ENCODE measurements at places on chromosomes 6 and 20.

GRCh38 chr6:110140650-110141049, 38.8 kb downstream of the WASF1 start:
- DNase-seq, result peak; percentile 50

DNA sequence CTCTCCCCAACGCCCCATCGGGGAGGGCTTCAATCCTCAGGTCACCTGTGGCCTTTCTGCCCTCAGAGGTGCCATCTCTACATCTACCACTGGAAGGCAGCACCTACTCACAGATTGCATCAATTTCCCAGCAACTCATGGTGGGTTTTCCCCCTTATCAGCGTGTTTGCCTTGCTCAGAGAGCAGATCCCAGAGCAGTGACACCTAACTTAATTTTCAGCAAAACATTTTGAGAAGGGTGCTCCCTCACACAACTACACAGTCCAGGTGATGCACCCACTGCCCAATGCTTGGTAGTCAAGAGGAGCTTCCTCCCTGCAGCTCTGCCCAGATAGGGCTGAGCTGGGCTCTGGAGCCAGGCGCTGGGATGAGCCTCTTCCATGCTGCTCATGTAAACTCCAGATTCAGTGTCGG, 48.2 kb downstream of the PLG start:
- no peak for DNase-seq

- no peak for DNase-seq
Measured at GRCh38 chr6:142857233-142857761, 87.7 kb downstream of the HIVEP2 start.

GRCh38 chr6:14270925-14271788, 153.6 kb downstream of the CD83 start:
- DNase-seq, result peak; percentile 99

DNA sequence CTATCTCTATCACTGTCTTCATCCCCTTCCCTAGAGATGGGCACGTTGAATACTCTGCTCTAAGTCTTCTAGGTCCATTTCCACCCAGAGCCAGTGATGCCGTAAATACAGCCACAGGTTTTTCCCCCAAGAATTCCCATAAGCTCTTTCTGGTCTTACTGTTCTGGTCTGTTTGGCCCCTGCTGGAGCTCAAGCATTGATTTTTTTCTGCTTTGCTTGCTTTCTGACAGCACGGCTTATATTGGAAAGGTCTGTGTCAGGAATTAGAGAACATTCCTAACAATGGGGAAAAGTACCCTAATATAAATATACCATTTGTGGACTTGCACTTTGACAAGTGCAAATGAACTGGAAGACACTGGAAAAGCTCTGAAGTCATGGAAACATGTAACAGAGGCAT, 302.6 kb downstream of the TSHZ2 start:
- DNase-seq, result no peak

DNA sequence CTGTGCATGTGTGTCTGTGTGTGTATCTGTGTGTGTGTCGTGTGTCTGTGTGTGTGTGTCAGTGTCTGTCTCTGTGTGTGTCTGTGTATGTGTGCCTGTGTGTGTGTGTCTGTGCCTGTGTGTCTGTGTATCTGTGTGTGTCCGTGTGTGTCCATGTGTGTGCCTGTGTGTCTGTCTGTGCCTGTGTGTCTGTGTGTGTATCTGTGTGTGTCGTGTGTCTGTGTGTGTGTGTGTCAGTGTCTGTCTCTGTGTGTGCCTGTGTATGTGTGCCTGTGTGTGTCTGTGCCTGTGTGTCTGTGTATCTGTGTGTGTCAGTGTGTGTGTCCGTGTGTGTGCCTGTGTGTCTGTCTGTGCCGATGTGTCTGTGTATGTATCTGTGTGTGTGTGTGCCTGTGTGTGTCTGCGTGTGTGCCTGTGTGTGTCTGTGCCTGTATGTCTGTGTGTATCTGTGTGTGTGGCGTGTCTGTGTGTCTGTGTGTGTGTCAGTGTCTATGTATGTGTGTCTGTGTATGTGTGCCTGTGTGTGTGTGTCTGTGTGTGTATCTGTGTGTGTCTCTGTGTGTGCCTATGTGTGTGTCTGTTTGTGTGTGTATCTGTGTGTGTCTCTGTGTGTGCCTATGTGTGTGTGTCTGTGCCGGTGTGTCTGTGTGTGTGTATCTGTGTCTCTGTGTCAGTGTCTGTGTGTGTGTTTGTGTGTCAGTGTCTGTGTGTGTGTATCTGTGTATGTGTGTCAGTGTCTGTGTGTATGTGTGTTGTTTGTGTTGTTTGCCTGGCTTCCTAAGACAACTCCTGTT, 11.6 kb downstream of the SNPH start:
- DNase-seq, result no peak

- DNase-seq, result no peak
Measured at GRCh38 chr20:16096756-16097326, 476.4 kb downstream of the KIF16B start.

DNA sequence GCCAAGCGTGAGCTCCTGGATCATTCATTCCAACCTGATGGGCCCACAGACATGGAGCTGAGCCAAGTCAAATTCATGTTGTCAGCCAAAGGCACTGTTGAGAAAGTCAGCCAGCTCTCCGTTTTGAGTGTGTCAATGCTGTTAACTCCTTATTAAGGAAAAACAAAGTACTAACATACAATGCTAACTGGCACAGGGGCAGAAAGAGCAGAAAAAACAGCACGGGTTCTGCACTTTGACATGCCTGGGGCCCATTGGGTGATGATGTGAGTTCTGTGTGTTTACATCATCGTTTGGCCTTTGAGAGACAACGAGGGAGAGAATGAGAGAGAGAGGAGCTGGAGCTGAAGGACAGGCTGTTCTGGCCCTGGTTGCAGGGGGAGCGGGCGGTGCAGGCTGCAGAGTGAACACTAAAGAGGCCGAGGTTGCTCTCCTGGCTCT, 85.9 kb downstream of the SMOC2 start:
- no peak for DNase-seq

- peak; percentile 22 for DNase-seq
Measured at GRCh38 chr6:33744001-33744848, 2.5 kb downstream of the IP6K3 start.

DNA sequence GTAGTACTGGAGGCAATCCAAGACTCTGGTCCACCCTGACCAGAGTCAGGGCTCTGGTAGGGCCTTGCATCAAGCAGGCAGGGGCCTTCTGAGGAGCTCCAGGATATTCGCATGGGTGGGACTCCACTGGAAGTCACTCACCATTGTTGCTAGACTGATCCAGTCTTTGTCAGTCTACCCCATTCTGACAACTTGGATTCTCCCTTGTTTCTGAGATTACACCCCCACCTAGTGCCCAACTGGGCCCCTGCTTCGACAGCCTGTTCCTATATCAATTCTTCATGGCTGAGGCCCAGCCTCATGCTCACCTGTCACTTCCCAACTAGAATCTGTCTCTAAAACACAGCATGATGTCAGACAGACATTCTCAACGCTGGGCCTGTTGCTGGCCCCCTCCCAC, 5.2 kb downstream of the SLC35D3 start:
- DNase-seq, result no peak

DNA sequence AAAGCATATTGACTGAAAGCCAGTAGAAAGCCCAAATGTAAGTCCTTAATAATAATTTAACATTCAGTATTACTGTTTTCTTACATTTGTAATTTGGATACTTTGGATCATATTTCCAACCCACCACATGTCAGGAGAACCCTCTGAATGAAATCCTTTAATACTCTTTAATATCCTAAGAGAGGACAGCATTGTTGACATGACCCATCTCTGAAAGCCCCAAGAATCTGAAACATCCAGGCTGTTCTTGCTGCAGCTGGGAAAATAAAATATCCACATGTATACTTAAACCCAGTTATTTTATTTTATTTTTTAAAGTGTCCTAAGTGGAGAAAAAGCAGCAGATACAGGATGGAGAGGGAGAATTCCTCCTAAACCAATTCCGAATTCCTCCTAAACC, 130.8 kb upstream of the RIPOR2 start:
- DNase-seq, result no peak

DNA sequence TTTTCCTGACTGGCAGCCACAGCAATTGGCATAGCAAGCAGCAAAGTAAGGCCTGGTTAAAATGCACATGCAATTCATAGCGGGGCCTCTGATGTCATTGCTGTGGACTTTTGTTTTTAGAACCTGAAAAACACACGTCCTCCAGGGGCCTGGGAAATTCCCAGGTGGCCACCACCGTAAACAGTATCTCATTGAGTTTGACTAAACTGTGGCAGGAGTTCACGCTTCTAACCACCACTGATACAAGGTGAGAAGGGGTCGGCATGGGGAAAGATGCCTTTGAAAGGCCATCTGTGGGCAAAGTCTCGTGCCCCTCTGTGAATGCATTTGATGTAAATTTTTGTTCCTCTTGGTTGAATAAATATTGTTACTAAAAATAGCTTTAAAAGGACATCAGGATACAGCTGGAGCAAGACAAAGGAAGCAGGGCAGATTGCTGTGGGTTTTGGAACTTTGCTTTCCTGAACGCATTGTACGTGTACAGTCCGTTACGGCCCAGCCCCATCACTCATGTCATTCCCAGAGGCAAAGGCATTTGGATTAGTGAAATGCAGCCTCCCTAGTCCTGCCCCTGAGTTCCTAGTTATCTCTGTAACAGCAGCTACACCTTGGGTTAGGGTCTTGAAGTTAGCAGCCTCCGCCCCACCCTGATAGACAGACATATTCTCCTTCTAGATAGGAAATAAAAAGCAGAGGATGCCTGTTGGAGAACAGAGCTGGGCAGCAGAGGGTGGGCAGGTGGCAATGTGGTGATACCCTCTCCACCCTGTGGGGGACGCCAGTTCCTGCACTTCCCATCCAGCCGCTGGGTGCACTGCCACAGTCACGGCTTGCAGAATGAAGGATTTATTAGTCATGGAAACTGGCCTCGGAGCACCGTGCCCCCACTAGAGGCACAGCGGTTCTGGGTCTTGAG, 80.3 kb downstream of the ZDHHC14 start:
- DNase-seq, result peak; percentile 25

DNA sequence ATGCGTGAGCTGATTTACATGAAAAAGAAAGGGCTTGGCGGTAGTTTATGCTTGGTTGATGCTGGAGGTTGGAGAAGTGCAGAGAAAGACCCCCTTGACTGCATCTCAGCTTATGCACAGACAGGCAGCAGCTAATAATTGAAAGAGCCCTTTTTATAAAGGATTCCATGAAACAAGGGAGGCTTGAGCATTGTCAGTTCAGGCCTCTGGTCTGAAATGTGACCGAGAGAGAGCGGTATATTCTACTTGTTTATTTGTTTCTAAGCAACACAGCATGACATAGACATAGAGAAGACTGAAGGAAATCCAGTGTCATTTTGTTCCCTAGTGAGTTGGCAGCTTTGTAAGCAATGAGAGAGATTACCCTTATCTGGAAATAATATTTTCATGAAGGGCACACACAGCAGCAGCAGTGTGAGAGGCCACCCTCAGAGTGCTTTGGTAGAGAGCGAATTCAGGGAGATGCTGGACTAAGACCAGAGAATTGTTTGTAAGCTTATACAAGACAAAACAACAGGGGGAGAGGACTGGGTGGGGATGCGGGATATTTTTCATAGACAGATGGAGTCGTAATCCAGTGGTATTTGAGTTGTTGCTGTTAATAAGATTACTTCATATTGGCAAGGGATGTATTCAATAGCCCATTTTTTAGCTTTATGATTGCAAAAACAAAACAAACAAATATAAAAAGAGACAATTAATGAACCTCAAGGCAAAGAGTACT, 34.6 kb upstream of the LAMA2 start:
- DNase-seq, result no peak

DNA sequence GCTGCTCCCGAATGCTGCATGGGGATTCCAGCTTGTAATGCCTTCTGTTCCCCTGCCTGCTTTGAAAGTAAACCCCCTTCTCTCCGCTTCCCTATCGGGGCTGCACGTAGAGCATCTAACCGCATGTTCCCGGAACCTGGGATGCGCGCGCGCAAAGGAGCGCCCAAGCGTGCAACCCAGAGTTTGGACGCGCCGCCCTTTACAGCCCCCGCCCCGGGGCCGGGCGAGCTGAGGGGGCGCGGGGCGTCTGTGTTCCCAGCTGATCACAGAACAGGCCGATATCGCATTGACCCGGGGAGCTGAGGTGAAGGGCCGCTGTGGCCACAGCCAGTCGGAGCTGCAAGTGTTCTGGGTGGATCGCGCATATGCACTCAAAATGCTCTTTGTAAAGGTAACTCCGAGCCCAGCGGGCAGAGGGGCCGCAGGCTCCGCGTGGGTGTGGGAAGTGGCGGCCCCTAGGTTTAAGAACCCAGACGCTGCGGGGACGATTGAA, 1.4 kb downstream of the LAMP5 start:
- no peak for DNase-seq

- DNase-seq, result no peak
Measured at GRCh38 chr6:79687759-79688158, 56.6 kb downstream of the SH3BGRL2 start.

DNA sequence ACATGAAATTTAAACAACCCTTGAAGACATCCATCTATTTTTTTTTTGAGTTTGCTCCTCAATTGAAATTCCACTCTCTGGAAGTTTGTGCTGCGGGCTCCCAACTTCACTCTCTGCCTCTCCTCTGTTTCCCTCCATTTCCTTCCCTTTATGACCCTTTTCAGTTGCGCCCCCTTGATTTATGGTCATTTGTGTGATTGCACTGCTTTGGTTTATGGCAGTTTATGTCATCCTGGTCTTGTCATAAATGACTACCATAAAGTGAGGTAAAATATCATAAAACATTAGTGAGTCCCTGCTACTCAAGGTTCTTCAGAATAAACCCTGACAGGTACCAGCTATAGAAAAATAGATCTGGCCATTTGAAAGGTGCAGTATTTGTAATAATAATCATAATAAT, 348.3 kb upstream of the ZFP64 start:
- DNase-seq, result no peak

- no peak for DNase-seq
Measured at GRCh38 chr20:50870561-50871161, 60.6 kb downstream of the ADNP start.

DNA sequence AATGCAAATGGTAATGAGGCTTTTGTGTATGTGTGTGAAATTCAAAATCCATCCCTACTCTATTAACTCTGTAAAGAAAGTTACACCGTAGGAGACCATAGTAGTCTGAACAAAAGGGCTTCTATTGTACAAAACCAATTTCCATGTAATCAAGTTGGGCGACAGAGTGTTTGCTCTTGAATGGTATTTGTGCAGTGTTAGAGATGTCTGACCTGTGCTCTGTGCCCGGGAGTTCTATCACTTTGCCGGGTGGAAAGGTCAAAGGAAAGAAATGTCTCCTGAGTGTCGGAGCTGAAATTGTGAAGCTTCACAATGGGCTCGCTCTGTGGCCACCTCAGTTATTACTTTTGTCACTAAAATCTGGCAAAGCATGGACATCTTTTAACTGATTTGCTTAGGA, 312.0 kb downstream of the SAMD5 start:
- DNase-seq, result no peak
